HT1080 (cell line): ENCODE measurements at places on chromosomes 12 and 14.

- DNase-seq, result no peak
Observed at GRCh38 chr14:21631084-21631483, 3.7 kb downstream of the OR10G2 start.

GRCh38 chr12:45336762-45337596, 121.1 kb downstream of the ANO6 start:
- DNase-seq, result peak; percentile 78

- DNase-seq, result no peak
Observed at GRCh38 chr12:57487055-57487596, 742 bp upstream of the MARS1 start.

GRCh38 chr12:29282031-29282816, 98.7 kb downstream of the ERGIC2 start:
- DNase-seq, result no peak

DNA sequence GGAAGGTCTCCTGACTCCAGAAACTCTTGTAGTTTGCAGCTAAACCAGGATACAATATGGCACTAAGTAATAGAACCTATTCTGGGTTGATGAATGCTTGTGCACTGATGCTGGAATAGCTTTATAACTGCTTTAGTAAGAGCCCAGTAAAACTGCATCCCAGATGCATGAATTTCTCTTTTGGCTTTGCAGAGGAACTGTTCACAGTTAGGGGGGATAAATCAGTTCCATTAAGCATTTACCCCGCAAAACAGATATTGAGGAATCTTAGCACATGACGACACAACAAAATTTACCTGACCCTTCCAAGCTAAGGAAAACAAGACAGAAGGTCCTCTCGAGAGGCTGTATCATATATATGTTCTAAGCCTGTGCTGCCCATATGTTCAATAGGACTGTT, 457.4 kb downstream of the FOXG1 start:
- no peak for DNase-seq

- DNase-seq, result no peak
Observed at GRCh38 chr12:110020956-110021355, 21.7 kb downstream of the ANKRD13A start.

- no peak for DNase-seq
Observed at GRCh38 chr12:4121506-4122020, 152.0 kb upstream of the CCND2 start.

GRCh38 chr12:132728502-132728901, 17.9 kb downstream of the PGAM5 start:
- DNase-seq, result no peak

GRCh38 chr12:103626498-103626897, 39.4 kb downstream of the STAB2 start:
- DNase-seq, result peak; percentile 86

GRCh38 chr14:93121030-93121834, 5.5 kb upstream of the ITPK1 start:
- no peak for DNase-seq

- DNase-seq, result no peak
Observed at GRCh38 chr14:90375934-90376333, 20.9 kb upstream of the CALM1 start.

GRCh38 chr14:88551094-88551870, 3.5 kb downstream of the PTPN21 start:
- DNase-seq, result peak; percentile 78

- no peak for DNase-seq
Observed at GRCh38 chr14:101591582-101591981, 30.3 kb downstream of the DIO3 start.

GRCh38 chr14:28761438-28762291, 4.9 kb upstream of the FOXG1 start:
- no peak for DNase-seq

GRCh38 chr14:57939084-57939483, 73.2 kb upstream of the SLC35F4 start:
- DNase-seq, result no peak

DNA sequence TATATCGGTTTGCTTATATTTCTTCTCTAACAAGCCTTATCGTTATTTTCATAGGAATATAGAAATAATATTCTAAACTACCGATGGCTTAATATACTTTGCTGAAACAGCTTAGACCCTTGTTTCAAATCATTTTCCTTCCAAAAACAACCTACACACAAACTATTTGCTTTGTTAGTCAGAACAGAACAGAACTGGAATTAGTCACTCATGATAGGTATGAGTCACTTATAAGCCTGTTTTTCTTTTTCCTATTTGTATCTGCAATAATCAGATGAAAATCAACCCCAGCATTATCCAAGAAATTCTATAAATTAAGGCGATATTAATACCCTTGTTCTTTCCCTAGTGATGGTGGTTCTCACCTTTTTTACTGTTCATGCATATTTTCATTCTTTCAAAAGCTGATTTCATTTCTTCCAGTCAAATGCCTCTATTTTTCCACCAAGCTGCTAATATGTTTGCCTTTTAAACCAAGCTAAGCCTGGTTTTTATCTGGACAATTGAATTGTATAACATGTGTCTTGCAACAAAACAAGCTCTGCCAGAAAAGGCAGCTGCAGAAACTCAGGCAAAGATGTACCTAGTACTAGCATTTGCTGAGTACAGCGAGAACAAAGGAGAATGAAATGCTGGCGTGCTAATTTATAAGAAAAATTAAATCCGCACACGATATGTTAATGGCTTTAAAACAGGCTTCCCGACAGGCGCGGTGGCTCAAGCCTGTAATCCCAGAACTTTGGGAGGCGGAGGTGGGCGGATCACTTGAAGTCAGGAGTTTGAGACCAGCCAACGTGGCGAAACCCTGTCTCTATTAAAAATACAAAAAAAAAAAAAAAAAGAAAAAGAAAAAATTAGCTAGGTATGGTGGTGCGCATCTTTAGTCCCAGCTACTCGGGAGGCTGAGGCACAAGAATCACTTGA, 1418.2 kb downstream of the AACS start:
- DNase-seq, result peak; percentile 79

GRCh38 chr12:118346895-118347294, 25.8 kb downstream of the TAOK3 start:
- no peak for DNase-seq

- no peak for DNase-seq
Observed at GRCh38 chr12:95547522-95548055, 3.7 kb downstream of the USP44 start.

DNA sequence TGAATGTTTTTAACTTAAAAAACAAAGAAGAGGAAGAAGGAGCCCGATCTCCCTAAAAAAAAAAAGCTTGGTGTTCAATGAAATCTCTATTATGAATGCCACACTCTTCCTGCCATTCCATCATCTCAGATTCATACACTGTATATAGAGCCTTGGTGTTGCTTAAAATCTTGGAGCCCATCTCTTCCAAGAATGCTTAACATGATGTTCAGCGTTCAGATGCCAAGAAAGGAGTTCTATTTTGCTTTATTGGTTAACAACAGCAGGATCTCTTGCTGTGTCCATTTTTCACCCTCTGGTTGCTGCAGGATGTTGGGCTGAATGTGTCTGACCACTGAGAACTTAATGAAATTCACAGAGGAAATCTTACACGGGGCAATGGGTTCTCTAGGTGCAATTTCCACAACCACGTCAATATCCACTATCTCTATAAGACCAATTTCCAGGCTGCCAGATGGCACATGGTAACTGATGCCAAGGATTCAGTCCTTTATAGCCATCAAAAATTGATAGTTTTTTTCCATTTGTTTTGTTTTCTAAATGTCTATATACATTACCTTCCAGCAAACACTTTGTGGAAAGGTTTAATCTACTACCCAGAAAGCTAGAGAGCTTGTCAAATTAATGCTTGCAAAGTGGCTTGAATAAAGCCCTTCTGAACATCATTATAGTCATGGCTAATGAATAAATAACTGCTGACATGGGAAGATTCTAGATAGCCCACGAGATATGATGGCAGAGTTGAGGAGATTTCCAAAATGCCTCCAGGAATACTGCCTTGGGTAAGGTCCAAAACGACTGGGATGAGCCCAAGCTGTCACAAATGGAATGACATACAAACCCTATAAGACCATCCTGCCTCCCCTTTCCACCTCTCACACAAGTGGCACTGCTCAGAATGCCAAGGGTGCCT, 26.5 kb downstream of the RERG start:
- no peak for DNase-seq

DNA sequence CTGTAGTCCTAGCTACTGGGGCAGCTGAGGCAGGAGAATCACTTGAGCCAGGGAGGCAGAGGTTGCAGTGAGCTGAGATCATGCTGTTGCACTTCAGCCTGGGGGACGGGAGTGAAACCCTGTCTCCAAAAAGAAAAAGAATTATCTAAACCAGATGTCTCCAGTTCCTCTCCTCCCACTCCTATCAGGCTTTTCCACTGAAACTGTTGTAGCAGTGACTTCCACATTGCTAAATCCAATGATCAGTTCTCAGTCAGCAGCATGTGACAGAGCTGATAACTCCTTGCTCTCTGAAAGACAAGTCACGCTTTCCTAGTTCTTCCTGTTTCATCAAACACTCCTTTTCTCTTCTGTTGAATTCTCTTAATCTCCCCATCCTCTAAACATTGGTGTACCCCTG, 8.6 kb downstream of the SLC38A6 start:
- no peak for DNase-seq

DNA sequence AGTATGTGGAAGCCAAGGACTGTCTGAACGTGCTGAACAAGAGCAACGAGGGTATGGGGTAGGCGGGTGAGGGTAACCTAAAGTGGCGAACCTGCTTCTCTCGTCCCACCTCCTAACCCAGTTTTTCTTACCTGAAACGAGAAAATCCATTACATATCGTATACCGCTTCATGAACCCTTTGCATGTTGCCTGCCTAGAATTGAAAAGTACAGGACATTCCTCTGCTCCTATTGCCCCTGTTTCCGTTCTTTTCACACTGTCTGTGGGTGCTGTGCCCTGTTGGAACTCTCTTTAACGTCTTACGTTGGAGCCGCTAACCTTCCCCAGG, 513 bp downstream of the PFDN5 start:
- no peak for DNase-seq

DNA sequence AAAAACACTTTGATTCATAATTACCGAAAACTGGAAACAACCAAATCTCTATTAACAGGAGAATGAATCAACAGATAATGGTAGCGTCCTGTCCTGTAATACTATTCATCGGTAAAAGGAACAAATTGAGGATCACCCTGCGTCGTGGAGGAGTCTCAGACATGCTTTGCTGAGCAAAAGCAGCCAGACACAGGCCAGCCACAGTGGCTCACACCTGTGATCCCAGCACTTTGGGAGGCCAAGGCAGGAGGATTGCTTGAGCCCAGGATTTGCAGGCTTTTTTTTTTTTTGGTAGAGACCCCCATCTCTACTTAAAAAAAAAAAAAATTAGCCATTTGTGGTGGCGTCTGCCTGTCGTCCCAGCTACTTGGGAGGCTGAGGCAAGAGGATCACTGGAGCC, 34.1 kb upstream of the MMP17 start:
- no peak for DNase-seq

DNA sequence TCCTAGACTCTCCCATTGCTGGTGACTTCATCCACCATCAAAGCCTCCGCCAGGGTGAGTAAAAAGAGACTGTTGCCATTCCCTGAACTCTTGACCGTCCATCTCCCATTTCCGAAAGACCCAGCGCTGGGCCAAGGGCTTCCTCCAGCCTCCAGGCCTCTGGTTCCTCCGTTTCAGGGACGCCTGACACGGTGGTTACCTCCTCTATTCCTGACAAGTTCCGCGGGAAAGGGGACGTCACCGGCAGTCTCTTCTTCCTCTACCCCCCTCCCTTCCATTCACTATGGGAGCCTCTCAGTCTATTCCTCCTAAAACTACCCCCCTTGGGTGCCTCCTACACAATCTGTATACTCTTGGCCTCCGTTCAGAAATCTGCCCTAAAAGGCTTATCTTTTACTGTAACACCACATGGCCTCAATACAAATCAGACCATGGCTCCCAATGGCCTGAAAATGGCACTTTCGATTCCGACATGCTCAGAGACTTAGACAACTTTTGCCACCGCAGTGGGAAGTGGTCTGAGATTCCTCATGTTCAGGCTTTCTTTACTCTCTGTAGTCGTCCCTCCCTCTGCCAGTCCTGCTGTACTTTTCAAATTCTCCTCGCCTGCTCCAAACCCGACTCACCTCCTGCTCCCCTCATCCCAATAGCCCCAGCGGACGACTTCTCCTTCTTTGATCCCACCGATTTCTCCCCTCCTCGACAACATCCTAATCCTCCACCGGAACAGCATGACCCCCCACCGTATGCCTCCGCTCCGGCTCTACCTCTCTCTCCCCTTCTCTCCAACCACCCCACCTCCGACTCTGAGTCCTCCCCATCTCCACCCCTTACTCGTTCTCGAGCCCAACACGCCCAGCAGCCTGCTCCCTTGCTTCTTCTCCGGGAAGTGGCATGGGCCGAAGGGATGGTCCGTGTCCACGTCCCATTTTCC, 70.4 kb downstream of the MOK start:
- no peak for DNase-seq

- no peak for DNase-seq
Observed at GRCh38 chr12:92362126-92362525, 216.5 kb upstream of the BTG1 start.

GRCh38 chr14:61508526-61508925, 186.8 kb upstream of the HIF1A start:
- DNase-seq, result no peak

GRCh38 chr14:36455241-36455627, 64.8 kb downstream of the NKX2-1 start:
- no peak for DNase-seq

GRCh38 chr12:5068619-5069018, 24.9 kb downstream of the KCNA5 start:
- no peak for DNase-seq

- no peak for DNase-seq
Observed at GRCh38 chr14:92549859-92550230, 36.3 kb downstream of the RIN3 start.

- peak; percentile 98 for DNase-seq
Observed at GRCh38 chr12:64088431-64089349, 133.4 kb downstream of the KICS2 start.

DNA sequence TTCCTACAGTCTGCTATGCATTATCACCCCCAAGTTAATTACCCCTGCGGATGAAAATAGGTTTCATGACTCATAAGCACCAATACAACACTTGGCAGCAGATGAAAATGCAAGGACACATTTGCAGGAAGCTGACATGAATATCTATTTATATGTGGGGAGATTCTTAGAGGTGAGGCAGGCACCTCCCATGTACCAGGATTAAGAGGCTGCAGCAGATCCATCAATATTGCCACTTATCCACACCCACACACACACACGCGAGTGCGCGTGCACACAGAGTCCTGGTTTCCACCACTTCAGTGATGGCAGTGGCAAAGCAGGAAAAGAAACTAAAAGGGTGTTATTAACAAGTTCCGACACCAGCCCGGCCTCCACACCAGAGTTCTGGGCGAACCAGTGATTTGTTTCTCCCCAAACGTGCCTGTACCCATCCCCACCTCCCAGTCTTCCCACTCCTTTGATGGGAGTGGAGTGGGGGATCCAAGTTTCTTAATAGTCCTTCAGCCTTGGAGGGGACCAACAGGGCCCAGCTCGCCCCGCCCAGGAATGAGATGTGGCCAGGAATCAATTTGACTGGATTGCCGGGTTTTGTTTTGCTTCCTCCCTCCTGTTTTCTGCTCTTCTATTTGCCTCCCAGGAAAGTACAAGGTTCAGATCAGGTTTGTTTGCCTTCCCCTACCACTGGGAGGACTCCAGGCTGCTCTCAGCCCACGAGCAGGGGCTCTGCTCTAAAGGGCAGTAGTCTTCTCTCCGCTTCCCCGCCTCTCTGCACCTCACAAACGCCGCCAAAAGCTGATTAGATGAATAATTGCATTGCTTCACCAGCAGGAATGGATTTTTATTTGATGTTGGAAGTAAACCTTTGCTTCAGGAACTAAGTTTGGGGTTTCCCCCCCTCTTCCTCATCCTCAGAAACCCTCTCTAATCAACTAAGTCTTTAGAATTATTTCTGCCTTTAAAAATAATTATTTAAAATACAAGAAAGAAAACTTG, 5.2 kb downstream of the IRF2BPL start:
- DNase-seq, result no peak

GRCh38 chr14:94769391-94770250, at the start of gene GSC:
GSC (minus strand) TSS chr14:94770113; CDS start chr14:94770015, 98 bp downstream.
- DNase-seq, result no peak
